Large intestine (tissue), 12 donors: ENCODE measurements at places on chromosomes 5 and 9.

DNA sequence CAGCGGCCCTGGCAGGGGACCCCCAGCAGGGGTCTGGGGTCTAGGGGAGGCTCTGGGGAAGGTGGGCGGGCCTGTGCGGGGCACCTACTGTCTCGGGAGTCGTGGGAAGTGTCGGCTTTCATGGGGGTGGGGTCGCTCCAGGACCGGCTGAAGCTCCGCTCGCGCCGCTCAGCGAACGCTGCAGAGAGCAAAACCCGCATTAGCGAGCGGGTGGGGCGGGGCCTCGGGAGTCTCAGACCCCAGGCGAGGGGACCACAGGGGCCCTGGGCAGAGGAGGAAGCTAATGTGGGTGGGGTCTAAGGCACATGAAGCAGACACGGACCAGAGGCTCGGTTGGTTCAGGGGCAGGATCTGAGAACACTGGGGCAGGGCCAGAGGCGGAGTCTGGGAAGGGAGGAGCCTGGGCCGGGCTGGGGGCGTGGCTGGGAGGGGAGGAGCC lies 5.5 kb downstream of the NSMF start:
- DNase-seq, result peak; percentile 81

DNA sequence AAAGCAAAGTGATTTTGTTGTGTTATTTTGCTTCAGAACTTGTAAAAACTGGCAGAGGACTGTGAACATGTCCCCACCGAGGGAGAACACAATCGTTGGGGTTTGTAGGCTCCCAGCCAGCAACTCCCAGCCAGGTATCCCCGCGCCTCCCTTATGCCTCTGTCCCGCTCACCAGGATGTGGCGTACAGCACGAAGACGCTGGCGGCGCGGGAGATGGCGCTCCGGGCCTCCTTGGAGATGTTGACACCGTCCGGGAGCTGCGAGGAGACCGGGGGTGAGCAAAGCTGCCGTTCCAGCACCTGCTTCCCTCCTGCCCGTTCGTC lies 630 bp downstream of the POLE3 start:
- DNase-seq, result no peak

DNA sequence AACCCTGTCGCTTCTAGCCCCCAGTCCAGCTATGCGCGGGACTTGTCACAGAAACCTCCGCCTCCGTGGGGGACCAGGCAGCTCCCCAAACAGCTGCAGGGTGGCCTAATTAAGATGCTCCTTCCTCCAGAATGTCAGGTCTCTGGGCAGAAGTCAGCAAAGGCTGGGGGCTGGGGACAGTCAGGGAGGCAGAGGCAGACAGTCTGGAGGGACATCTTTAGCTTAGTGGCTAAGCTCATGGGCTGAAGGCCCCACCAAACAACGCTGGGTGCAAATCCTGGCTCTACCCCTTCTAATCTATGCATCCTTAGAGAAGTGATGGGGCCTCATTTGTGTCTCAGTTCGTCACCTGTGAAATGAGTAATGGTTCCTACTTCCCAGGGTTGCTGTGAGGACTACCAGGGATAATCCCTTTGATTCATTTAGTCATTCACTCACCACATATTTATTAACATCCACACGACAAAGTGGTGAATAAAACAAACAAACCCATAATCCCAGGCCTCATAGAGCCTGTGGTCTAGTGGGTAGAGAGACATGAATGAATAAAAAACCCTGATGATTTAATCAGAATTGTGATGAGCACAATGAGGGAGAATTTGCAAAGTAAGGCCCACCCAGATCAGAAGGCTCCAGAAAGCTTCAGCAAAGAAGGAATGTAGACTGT lies 20.2 kb upstream of the MED27 start:
- no peak for DNase-seq

GRCh38 chr5:125564317-125564975 lies 818.0 kb upstream of the ZNF608 start:
- no peak for DNase-seq

GRCh38 chr5:135218486-135218755 lies 180.6 kb downstream of the MACROH2A1 start:
- DNase-seq, result no peak

DNA sequence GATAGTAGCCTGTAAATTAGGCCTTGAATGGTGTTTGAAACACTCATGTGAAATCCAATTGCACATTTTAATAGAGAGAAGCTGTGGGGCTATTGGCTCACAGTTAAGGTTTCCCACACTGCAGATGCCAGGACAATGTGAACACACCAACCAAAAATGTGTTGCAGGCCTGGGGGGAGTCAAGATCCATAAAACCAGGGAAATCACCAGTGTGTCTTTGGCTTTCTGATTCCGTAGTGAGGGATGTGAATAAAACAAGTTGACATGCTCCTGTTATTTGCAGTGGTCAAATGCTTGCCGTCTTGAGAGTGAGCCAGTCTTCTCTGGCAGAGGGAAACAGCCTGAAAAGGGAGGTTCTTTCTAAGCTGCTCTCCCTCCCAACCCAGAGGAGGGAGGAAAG lies 79.0 kb downstream of the ZNF462 start:
- no peak for DNase-seq

DNA sequence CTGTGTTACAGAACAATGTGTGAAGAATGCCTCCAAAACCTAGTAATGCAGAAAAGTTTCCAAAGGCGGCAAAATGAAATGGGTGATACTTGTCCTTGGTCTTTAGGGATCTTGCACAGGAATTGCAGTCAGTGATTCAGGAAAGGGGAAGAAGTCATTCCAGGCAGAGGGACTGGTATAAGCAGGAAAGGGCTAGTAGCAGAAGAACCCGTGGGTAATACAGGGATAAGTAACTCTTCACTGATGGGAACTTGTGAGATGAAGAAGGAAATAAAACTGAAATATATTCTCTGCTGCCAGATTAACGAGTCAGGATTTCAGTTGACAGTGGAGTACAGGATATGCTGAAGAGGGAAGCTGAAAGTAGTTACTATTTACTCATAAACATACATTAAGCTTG lies 1.2 kb downstream of the SRFBP1 start:
- DNase-seq, result no peak

DNA sequence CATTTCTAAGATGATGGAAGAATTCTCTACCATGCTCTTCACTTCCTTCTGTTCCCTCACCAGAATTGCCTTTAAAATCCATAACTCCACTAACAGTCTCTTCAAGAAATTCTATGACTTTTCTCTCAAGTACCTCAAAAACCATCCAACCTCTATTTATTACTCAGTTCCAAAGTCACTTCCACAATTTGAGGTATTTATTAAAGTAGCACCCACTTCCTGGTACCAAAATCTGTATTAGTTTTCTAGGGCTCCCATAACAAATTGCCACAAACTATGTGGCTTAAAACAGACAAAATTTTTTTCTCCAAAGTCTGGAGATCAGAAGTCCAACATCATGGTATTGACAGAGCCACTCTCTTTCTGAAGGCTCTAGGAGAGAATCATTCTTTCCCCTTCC lies 4.9 kb upstream of the SPTLC1 start:
- no peak for DNase-seq

GRCh38 chr9:13049223-13049622 lies 230.3 kb downstream of the MPDZ start:
- DNase-seq, result no peak

DNA sequence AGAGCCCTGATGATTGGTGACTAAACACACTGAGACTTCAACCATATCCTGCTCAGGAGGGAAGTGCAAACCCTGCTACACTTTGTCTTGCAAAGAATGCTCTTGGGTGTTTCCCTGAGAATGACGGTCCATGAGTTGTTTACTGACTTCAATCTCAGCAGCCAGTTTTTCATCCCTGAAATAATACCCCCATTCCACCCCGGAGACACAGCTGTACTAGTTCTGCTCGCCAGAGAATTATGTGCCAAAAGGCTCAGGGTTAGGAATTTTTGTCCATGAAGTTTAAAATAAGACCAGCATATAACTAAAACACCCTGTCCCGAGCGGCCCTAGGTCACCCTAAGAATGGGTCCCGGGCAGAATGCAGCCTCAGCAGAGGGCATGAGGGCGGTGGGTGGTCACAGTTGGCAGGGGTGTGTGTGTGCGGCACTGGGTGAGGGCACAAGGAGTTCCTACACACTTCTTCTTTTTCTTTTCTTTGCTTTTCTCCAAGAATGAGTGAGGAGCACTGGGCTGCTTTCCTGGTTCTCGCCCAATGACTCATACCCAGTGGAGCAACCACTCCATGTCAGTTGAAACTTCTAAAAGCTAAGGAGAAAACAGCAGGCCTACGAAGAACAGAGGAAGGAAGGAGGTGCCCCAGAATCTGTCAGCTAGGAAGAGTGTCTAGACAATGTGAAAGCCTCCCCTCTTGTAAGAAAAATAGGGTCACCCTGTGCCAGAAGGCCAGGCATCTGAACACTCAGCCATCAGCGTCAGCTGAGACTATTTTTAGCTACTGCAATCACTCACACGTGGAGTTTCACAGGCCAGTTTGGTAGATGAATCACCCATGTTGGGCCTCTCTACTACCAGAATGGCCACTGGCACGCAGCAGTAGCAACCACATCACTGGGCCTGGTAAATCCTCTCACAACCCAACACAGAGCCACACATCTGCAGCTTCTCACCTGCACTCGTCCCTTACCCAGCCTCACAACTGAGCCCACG lies 105.9 kb downstream of the DPYSL3 start:
- no peak for DNase-seq

DNA sequence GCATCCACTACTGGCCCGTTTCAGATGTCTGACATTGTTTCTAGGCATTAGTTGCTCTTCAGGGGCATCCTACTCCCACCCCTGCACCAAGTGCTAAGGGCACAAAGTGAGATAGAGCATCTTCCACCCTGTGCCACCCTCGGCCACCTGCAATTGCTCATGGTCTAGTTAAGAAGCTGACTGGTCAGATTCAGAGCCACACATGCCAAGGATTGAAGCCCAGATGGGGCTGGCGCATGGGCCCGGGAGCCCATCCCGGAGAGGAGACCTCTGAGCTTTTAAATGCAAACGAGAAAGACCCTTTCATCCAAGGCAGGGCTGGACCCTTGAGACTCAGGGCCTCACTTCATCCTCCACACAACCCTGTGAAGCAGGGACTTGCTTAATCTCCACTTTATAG lies 28.5 kb downstream of the HRH2 start:
- DNase-seq, result no peak

GRCh38 chr5:73691302-73692080 lies 65.5 kb downstream of the ARHGEF28 start:
- DNase-seq, result no peak

GRCh38 chr5:63008195-63008594 lies 429.6 kb downstream of the LRRC70 start:
- DNase-seq, result no peak
